ENCODE measurements at places on chromosomes 7 and 10.
A peak's percentile ranks its signal among the peaks of the same experiment; 100 is the strongest.

- peak; percentile 40 for DNase-seq
Observed at GRCh38 chr7:129779602-129780256, 168.2 kb downstream of the NRF1 start.

GRCh38 chr10:97466755-97467154, 20.8 kb downstream of the ZDHHC16 start:
- DNase-seq: no peak

DNA sequence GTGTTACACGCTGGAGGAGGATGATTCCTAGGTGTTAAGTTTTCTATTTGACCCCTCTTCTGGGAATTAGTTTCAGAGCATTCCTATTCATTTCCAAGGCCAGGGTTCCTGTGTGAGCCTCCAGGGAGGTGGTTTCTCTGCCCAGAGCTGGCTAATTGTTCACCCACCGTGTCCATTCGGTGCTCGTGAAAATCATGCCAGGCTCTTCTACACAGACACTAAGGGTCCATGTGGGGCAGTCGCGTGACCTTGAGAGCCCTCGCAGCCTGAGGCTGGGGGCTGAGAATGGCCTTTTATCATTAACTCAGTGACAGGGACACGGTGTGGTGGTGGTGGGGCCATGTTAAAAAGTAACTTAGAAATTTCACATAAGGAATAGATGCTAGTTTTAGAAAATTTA, 83.7 kb downstream of the EMX2 start:
- no peak for DNase-seq

DNA sequence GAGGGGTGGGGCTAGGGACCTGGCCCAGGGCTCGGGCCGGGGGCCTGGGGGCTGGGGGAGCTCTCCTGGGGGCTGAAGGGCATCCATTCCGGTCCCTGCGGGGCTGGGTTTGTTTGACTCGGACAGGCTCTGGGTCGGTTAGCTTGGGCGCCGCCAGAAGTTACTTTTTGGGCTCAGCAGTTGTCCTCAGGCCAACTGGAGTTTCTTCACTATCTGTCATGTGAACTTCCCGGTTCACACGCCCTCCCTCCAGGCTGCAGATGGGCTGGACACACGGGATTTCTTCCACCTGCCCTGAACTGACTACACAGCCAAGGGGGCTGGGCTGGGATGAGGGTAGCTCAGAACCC, 3.8 kb downstream of the SLC4A2 start:
- no peak for DNase-seq

- no peak for DNase-seq
Observed at GRCh38 chr10:96269438-96270300, 1.7 kb downstream of the BLNK start.

- no peak for DNase-seq
Observed at GRCh38 chr7:12945901-12946300, 258.5 kb downstream of the ARL4A start.

- DNase-seq: no peak
Observed at GRCh38 chr7:7704867-7705266, 13.5 kb downstream of the RPA3 start.

GRCh38 chr10:75632805-75633462, 201.5 kb downstream of the LRMDA start:
- DNase-seq: no peak

DNA sequence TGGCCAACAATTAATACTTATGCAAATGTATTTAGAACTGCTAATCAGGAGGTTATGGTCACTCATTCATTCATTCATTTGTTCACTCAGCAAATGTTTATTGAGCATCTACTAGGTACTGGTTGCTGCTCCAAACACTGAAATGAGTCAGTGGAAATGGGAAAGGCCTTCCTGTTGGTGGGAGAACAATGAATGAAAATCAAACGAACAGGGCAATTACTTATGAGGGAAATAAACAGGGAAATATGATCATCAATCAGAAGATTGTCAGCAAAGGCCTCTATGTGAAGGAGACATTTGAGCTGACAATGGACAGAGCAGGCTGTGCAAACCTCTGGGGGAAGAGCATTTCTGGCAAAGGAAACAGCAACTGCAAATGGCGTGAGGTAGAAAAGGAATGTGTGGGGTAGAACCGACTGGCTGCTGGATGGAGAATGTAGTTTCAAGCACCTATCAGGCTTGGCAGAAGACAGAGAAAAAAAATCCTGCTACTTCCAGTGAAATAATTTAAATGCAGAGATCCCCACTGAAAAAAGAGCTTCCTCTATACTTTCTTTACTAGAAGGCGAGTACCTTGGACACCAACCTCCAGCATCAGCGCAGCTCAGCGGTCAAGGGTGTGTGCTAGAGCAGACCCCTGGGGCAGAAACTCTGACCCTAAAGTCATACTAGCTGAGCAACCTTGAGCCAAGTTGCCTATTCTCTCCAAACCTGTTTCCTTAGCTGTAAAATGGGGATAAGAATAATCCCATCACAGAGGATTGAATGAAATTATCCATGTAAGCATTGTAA, 108.8 kb upstream of the EEPD1 start:
- DNase-seq: no peak

GRCh38 chr10:108808228-108808627, 1115.1 kb downstream of the XPNPEP1 start:
- no peak for DNase-seq

DNA sequence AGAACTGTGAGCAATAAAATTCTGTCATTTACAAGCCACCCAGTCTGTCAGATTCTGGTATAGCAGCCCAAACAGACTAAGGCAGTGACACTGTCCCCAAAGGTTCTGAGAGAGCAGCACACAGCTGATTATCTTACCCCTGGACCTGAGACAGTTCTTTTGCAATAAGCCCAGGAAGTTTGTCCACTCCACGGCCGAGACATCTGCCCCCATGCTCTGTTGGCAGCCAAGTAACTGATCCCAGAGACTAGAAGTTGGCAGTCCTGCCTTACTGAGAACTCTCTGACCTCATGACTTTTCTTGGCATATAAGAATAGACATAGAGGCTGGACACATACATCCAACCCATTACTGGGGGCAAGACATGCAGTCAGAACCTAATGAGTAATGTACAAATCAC, 243.0 kb upstream of the GRB10 start:
- no peak for DNase-seq

GRCh38 chr10:10665750-10666149, 351.9 kb upstream of the CELF2 start:
- DNase-seq: no peak

- no peak for DNase-seq
Observed at GRCh38 chr7:32255036-32255435, 184.8 kb upstream of the PDE1C start.

GRCh38 chr10:104895541-104895940, 254.5 kb downstream of the SORCS3 start:
- DNase-seq: no peak

DNA sequence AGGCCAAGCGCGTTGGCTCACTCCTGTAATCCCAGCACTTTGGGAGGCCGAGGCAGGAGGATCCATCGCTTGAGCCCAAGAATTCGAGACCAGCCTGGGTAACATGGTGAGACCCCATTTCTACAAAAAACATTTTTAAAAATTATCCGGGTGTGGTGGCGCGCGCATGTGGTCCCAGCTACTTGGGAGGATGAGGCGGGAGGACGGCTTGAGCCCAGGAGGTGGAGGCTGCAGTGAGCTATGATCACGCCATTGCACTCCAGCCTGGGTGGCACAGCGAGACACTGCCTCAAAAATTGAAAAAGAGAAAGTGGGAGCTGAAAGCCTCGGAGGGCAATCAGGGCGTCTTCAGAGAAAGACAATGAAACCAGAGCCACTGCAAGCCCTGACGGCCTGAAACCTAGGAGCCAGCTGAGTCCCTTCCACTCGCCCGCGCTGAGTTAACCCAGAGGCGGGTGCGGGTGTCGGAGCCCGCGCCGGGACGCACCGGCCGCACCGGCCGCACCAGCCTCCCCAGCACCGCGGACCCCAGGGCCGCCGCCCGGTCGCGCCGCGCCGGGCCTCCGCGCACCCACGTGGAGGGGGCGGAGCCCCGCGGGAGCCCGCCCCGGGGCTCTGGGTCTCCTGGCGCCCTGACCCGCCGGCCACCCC, 22.4 kb downstream of the ZFAND2A start:
- no peak for DNase-seq

DNA sequence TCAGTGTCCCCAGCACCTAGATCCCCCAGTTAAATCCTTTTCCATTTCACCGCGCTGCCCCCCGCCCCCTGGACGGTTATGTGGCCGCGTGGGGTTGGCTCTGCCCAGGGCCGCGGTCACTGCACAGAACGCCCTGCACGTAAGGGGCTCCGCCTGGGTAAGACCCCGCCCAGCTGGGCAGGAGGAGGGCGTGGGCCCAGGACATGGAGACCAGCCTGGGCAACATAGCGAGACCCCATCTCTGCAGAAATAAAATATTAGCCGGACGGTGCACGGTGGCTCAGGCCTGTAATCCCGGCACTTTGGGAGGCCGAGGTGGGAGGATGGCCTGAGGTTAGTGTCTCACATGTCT, 650 bp upstream of the ZFAND2A start:
- no peak for DNase-seq

DNA sequence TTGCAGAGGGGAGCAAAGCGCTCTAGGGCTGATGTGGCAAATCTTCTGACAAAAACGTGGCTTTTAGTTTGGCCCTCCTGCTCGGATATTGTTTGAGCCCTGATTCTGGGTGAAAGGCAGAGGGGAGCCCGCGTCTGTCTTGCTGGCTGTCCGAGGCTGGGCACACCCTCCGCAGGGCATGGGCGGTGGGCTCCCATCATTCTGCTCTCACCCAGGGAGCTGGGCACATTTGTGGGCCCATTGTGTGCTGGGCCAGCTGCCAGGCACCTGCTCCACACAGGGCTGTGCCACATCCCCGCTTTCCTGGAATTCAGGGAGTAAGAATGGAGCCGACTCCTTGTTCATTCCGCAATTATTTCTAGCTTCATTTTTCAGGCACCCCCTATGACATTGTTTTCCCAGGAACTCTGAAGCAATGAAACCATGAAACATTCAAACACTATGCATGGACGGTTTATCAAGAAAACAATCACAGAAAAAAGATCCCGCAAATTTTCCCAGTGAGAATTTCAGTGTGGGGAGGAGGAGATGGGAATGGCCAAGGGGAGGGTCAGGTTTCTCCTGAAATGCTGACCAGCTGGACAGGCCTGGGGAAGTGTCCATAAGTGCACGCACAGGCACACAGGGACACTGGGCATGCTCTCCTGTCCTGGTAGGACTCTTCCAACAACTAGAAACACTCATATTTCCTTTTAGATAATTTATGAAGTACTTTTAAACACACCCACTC, 341.1 kb downstream of the CXCL12 start:
- no peak for DNase-seq

- no peak for DNase-seq
Observed at GRCh38 chr7:17434841-17435692, 136.6 kb downstream of the AHR start.

DNA sequence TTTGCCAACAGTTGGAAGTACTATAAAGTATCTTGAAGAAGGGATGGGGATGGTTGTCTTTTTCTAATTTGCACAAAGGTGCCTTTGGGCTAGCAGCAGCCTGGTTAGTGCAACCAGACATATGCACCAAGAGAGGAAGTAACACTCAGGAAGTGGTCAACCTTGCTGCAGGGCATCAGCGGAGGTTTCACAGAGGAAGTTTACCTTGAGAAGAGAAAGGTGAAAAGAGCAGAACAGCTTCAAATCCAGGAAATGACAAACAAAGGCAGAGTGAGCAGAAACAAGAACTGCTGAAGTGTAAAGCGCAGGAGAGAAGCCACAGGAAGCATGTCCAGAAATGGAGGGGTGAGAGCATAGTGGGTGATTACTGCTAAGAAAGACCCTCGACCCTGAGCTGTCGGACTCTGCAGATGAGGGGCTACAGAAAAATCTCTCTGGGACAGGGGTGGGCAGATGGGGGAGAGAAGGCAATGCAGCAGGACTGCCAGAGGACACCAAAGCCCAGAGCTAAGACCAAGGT, 66.9 kb downstream of the STK17A start:
- DNase-seq: peak; percentile 80

DNA sequence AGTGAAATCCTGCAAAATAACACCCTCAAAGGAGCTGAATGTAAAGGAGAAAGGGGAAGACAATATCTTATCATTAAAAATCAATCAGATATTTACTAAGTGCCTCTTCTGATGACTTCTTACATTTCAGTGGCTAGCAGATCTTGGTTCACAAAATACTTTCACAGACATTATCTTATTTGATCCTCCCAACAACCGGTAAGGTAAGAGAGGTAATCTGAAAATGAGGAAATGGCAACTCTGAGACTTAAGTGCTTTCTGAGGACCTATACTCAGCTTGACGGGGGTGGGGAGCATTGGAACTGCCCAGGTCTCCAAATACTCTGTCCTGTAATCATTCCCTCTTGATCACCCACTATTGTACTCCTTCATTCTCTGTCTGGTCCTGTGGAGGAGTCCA, 144.6 kb upstream of the MKLN1 start:
- DNase-seq: no peak

- no peak for DNase-seq
Observed at GRCh38 chr10:34319197-34319846, 495.8 kb downstream of the PARD3 start.

GRCh38 chr7:20219446-20220292, 2.5 kb upstream of the MACC1 start:
- peak; percentile 73 for DNase-seq

DNA sequence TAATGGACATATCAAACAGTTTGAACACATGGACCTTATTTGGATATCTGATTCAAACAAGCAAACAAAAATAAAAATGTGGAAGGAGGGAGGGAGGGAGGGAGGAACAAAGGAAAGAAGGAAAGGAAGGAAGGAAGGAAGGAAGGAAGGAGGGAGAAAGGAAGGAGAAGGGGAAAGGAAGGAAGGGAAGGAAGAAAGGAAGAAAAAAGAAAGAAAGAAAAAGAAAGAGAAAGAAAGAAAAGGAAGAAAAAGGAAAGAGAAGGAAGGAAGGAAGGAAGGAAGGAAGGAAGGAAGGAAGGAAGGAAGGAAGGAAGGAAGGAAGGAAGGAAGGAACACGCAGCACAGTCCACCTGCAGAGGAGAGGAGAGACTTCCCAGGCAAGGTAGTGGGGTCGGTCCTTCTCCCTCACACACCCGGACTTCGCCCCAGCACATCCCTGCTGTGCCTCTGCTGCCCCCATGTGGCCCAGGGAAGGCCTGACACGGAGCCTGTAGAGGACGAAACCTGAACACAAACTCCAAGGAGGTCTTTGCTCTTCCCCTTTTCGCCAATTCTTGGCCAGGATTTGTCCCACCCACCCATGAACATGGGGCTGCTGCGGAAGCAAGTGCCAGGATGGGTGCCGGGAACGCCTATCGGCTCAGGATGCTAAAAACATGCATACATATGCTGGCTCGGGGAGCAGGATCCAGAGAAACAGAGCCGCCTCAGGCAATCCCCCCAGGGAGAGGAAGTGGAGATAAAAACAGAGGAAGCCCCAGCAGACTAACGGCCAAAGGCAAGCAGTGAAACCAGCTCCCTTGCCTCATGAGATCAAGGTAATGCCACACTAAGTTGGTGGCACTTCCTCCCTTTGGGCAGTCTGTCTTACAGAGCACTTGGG, 52.3 kb upstream of the DGKI start:
- DNase-seq: peak; percentile 82
